ENCODE measurements at places on chromosomes 6 and 20.

DNA sequence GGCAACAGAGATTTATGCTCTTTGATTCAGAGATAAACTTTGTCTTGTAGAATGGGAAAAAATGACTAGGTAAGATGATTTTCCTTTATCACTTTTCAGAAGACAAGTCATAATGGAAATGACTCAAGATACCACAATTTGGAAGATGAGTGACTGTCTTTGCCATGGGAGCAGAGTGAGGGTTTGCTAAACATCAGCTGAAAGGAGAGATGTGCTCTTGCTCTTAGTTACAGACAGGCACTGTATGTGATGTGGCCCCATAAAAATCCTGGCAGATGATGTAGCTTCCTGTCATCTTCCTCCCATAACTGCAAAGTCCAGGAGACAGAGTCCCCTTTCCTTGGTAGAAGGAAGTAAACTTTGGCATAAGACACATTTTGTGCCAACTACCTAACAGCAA is 47.6 kb downstream of the BACH2 start:
- no peak for DNase-seq

GRCh38 chr6:93047033-93047432 is 372.3 kb downstream of the EPHA7 start:
- DNase-seq = no peak

GRCh38 chr6:40918040-40918651 is 120.9 kb downstream of the UNC5CL start:
- DNase-seq = no peak

DNA sequence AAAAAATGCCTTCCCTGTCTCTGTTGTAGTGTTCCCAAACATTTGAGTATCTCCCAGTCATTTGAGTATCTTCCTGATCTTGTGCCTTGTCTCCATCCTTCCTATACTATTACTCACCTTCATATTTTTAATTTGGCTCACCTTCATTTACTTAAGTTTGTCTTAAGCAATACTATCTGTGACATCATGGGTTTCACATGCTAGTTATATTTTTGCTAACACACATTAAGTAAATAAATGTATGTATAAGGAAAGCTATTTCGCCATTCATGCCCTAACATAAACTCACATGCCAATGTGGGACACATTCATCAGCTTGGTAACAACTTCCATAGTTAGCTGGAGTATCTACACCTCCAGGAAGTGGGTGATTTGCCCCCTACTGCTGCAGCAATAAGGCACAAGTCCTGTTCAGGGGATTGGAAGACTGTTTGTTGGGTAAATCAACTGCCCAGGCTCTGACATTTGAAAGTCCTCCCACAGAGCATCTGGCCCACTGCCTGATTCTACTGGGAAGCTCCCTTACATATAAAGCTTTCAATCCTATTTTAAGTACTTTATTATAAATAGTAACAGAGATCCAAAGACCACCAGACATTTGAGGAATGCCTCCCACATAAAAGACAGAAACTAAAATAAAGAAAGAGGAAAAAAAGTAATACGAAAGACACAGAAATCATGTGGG is 132.3 kb downstream of the ISM1 start:
- no peak for DNase-seq

DNA sequence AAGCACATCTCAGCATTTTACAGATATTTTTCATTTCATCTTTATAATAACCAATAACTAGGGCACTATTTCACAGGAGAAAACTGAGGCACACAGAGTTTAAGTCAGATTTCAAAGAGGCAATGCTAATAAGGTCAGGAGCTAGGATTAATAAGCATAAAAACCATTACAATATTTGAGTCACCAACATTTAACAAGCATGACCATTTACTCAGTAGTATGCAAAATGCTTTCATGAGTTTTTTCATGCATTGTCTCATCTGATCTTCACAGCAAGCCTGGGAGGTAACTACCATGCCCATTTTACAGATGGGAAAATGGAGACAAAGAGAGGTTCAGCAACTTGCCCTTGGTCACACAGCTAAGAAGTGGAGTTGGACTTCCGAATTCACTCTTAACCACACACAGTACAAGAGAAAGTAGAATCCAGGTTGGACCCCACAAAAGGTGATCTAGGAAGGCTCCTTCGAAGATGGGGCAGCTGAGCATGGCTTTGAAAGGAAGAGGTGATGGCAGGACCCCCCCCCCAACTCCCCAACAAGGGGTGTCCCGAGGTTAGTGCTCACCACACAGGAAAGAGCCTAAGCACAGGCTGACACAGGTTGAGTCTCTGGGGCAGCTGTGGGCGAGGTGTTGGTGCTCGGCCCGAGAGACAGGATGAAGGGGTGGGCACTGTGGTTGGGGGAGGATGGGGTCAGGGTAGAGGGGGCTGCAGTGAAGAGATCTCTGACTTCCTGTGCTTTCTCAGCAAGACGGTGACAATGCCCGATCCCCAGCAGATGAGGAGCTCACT is 108.8 kb downstream of the PREX1 start:
- DNase-seq = no peak

- no peak for DNase-seq
Measured at GRCh38 chr20:48457193-48458002, 370.4 kb downstream of the PREX1 start.

- no peak for DNase-seq
Measured at GRCh38 chr6:89250239-89250638, 33.1 kb upstream of the GABRR1 start.

- DNase-seq = no peak
Measured at GRCh38 chr6:106145741-106146227, 59.6 kb downstream of the PRDM1 start.

GRCh38 chr6:10576226-10576625 is 55.1 kb downstream of the GCNT2 start:
- no peak for DNase-seq

GRCh38 chr20:45372241-45372640 is 5.9 kb downstream of the TP53TG5 start:
- no peak for DNase-seq

DNA sequence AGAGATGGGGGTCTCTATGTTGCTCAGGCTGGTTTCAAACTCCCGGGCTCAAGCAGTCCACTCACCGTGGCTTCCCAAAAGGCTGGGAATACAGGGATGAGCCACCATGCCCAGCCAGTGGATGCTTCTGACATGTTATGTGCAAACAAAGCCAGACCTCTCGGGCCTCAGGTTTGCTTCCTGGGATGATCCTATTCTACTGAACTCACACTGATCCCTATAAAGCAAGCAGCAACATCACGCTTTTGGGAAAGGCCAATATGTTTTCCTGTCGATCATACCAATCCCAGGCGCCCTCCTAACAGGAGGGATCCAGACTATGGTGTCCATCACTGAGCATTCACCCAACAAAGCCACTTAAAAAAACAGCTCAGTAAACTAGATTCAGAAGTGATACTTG is 60.2 kb downstream of the CSE1L start:
- DNase-seq = no peak
